ENCODE measurements at places on chromosomes 4 and X.

GRCh38 chr4:1082215-1083182 lies 30.9 kb downstream of the RNF212 start:
- no peak for DNase-seq

DNA sequence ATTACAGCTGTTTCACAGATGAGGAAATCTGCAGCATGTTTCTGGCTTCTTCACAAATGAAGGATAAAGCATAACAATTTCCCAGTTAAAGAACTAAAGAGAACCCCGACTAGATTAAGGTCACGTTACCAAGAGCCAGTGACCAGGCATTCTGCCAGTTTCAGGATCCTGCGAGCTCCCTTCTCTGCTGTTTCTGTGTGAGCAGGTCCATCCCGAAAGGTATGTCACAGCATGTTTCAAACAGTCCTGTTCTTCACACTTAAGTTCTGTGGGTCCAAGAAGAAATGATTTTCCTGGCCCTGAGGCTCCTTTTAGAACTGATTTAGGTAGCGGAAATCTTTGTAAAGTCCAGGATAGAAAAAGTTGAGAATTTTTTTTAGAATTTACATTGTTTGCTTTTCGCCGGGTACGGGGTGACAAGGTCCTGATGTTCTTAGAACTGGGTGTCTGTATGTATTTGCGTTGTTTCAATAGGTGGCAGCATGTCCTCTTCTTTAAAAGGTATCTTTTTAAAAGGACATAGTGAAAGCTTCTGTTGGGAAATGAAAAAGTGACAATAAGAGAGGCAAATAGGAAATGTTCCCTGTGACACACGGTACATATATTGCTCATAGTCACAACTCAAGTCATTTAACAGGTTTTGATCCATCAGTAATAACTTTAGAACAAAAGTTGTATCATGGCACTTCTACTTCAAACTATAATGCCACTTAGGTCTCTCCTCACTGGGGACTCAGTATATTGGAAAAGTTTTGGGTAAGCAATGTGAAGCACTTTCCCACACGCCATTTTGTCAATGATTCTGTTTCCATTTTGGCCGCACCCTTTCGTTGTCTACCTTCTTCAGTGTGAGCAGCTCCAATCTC lies 18.4 kb downstream of the IL21 start:
- DNase-seq = peak; percentile 7

DNA sequence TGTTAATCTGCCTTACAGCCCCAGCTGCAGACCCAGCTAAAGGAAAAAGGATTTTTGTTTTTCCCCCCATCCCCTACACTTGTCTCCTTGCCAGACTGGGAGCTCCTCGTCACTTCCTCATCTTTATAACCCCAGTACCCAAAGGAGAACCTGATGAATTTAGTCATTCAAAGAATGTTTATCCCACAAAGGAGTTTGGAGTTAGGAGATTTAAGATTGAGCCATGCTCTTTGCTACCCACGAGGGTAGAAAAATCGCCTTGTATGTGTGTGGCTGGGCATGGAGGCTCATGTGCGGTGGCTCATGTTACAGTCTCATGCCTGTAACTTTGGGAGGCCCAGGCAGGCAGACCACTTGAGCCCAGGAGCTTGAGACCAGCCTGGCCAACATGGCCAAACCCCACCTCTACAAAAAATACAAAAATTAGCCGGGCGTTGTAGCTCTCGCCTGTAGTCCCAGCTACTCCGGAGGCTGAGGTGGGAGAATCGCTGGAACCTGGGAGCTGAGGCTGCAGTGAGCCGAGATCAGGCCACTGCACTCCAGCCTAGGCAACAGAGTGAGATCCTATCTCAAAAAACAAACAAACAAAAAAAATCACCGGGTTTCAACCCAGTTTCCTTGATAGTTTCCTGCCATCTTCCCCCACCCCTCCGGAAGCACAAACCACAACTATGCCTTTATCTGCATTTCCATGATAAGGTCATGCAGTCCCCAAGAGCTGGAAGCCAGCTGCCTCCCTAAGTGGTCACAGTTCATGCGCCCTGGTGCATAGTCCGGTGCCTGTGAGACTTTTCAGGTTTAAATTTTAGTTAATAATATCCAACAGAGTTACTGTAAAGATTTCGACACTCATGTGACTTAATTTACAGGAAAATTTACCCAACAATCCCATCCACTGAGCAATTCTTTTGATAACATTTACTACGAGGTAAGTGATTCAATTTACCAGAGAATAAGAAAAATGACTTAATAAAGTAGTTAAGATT lies 1.5 kb downstream of the CFAP97 start:
- DNase-seq = peak; percentile 16

DNA sequence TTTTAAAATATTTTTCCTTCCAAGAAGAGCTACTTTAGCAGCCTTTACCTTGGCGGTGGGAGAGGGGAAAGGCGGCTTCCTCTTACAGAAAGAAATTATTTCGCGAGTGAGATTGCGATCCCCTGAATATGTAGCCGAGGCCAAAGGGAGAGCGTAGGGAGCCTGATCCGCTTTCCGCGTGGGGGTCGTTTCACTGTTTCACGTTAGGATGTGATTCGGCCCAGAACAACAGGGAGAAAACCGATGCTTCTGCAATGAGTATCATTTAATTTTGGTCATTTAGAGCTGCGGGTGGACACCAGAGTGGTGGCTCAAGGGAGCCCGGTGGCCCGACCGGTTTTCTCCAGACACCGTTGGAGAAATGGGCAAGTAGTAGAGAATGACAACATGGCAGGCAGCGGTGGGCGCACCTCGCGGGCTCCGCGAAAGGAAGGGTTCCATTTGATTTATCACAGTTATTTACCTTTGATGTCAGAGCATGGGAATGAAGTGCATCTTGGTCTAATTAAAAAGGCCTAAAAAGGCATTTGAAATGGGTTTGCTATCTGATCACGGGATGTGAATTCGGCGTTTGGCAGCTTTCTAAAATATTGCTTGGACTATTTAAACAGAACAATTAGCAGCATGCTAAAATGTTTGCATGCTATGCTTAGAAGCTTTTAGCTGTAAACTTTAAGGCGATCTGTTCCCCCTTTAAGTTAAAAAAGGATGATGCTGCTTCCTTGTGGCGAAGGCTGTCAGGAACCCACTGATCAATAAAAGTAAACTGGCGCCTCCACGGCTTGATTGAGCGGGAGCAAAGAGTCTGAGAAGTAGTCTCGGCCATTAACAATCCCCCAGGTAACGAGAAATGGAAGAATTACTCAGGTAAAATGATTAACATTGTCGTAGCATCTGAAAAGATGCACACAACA lies 2.0 kb upstream of the PCDH19 start:
- no peak for DNase-seq

GRCh38 chrX:13162772-13163410 lies 118.5 kb upstream of the FAM9C start:
- no peak for DNase-seq

DNA sequence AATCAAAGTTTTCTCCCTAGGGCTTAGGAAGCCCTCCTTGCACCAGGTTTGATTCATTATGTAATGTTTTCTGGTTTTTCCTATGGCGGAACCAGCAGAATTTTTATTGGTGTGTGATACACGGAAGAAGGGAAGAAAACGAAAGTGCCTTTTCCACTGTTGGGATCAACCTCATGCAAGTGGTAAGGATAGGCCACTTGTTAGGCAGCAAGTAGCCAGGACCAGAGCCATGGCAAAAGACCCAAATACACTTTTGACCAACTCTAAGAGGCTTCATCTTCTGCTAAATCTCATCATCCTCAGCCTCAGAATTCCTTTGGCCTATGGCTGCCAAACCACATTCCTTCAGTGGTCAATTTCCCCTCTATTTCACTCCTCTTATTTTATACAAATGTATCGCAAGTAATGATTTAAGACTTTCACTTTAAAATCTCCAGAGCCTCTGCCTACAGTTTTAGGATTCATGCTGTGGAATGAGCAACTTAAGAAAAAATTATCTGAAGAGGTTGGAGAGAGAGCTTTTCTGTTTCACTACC lies 21.2 kb downstream of the PPAT start:
- DNase-seq = no peak

DNA sequence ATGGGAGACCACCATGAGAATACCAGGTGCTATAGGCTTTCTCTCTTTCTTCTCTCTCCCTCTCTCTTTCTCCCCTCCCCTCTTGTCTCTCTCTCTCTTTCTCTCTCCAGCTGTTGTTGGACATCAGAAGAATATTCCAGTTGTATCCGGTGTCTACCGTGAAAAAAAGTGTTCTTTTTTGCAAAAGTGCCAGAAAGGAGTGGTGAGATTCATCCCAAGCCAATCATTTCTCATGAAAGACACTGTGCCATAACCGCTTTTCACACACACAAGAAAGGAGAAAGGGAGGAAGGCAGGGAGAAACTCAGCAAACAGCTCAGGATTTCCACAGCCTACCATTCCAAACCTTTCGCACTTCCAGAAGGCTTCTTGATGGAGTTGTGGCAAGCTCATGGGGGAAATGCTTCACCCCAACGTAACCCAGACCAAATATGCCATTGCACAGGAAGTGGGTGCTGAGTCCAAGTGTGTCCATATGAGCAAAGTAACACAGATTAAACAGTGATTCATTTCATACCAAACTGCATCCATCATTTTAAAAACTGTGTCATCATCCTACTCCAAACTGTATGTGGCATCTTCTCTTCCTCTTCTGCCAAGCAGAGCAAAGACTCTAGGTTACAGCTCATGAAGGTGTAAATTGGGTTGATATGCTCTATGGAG lies 224.0 kb downstream of the APBB2 start:
- DNase-seq = no peak

DNA sequence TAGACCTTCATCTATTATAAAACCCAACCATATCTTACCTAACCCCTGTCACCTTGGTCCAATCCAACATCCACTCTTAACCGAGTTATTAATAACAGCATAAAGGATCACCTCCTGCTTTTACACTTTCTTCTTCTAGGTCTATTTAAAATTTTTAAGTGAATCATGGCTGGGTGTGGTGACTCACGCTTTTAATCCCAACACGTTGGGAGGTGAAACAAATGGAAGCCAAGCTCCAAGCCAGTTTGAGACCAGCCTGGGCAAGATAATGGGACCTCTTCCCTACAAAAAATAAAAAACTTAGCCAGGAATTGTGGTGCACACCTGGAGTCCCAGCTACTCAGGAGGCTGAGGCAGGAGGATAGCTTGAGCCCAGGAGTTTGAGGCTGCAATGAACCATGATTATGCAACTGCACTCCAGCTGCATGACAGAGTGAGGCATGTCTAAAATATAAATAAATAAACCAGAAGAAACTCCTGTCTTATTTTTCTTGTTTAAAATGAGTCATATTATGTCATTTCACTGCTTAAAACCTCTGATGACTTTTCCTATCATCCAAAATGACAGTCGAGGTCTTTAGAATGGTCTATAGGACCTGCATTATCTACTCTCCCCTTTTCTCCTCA lies 188.4 kb downstream of the GASK1B start:
- no peak for DNase-seq
